Activated CD4-positive, alpha-beta T cell treated with anti-CD3 and anti-CD28 coated beads, Interleukin-2, amount 50 U/mL, for 16 hours (primary cell): ENCODE measurements at places on chromosomes 4 and X.

DNA sequence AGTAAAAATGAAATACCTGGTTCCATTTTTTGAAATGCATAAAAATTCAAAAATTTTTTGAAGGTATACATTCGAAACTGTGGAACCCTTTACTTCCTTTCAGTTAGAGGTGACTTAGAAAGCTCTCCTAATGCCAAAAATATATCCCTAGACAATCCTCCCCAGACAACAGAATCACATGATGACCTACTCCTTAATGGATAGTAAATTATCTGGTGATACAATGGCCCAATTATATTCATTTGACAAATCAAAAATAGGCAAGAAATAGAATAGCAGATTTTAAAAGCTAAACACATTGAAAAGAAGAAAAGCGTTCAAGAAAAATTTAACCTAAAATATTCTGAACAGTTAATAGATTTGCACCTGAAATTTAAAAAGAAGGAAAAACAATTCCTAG is 3.5 kb upstream of the UGT2A2 start:
- DNase-seq = no peak

DNA sequence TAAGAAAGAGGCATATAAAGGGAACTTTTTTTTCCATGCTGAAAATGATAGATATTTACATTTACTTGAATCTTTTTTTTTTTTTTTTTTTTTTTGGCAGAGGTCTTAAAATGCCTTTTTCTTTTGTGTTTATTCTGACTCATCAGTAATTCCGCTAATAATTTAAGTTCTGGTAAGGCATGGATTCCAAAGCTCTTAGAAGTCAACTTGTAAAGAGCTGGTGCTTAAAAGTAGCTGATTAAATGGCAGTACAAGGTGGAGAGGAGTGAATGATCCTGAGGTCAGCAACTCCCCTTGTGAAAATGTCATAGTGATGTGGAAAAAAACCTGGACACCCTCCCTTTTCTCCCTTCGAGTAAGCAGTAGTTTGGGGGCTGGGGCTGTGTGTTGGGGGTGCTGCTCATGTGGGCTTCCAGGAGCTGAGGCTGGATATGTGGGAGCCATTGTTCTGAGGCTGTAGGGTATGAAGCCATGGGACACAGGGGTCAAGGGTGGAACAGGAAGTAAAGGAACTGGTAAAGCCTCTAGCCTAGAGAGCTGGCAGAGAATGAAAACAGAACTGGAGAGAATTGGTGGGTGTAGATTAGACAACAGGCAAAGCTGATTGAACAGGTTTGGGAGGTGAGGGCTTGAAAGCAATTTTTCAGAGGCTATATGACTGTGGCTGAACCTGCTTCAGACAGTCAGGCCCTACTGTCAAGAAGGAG is 41.0 kb upstream of the PITX2 start:
- DNase-seq = no peak

DNA sequence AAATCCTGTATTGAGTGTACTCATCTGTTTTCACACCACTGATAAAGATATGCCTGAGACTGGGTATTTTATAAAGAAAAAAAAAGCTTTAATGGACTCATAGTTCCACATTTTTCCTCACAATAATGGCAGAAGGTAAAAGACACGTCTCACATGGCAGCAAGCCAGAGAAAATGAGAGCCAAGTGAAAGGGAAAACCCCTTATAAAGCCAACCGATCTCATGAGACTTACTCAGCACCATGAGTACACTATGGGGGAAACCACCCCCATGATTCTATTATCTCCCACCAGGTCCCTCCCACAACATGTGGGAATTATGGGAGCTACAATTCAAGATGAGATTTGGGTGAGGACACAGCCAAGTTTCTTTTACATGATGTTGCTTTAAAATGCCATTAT is 171.9 kb downstream of the GALNTL6 start:
- no peak for DNase-seq

DNA sequence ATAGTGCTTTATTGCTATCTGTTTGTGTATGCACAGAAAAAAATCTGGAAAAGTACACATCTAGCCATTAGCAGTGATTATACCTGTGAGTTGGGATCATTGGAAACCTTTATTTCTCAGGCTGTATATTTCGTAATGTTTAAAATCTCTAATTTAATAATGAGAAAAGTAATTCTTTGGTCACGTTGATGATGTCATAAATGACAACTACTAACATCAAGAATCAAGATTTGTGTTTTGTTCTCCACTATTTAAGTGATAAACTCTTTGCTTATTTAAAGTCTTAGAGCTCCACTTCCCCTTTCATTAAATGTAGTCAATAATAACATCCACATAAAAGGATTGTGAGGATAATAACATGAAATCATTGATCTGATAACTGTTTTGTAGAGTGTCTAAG is 126.2 kb downstream of the TMA16 start:
- no peak for DNase-seq

GRCh38 chr4:7243609-7244330 is 51.4 kb downstream of the SORCS2 start:
- DNase-seq = no peak

GRCh38 chr4:52059372-52059771 is 8.3 kb downstream of the SPATA18 start:
- no peak for DNase-seq

GRCh38 chrX:100424012-100424411 is 13.9 kb upstream of the PCDH19 start:
- no peak for DNase-seq
